ENCODE measurements at places on chromosomes 1 and 21. TPM values are rescaled to one million over a fixed set of nuclear protein-coding genes. Genes with fewer than 3 reads are reported as not detected.

OR14K1 gene
- total RNA-seq: not detected

MROH9 gene
- not detected for total RNA-seq

IRF6 gene
- total RNA-seq: 17.9 TPM

TTC24 gene
- not detected for total RNA-seq

SYCP1 gene
- not detected for total RNA-seq

KIAA1614 gene
- 5.5 TPM for total RNA-seq

AK5 gene
- total RNA-seq: not detected

CREB3L4 gene
- total RNA-seq: 10.5 TPM

RER1 gene
- total RNA-seq: 118 TPM

MYBPH gene
- total RNA-seq: not detected

BCL2L15 gene
- 1.8 TPM for total RNA-seq

CIART gene
- 10.6 TPM for total RNA-seq

SLC25A34 gene
- total RNA-seq: 3.0 TPM

KRTAP6-1 gene
- not detected for total RNA-seq

TUT4 gene
- 44.2 TPM for total RNA-seq

TSACC gene
- total RNA-seq: not detected

TPTE gene
- total RNA-seq: not detected

CD160 gene
- total RNA-seq: 0.93 TPM

THEM5 gene
- total RNA-seq: not detected

MKNK1 gene
- total RNA-seq: 61.1 TPM

GPR61 gene
- not detected for total RNA-seq

OR2T2 gene
- not detected for total RNA-seq

LENEP gene
- total RNA-seq: not detected

HCN3 gene
- total RNA-seq: 2.6 TPM

LAX1 gene
- total RNA-seq: 3.0 TPM

PTGFR gene
- total RNA-seq: 3.0 TPM

KCNA3 gene
- total RNA-seq: 8.9 TPM

OR2T33 gene
- not detected for total RNA-seq

GIPC2 gene
- 4.1 TPM for total RNA-seq
